Mesothelial cell of epicardium (in vitro differentiated cells): ENCODE measurements at places on chromosomes 1 and 21.

- DNase-seq = no peak
Measured at GRCh38 chr1:116097626-116098025, 13.6 kb upstream of the MAB21L3 start.

- no peak for DNase-seq
Measured at GRCh38 chr1:184801503-184801902, 46.8 kb upstream of the EDEM3 start.

DNA sequence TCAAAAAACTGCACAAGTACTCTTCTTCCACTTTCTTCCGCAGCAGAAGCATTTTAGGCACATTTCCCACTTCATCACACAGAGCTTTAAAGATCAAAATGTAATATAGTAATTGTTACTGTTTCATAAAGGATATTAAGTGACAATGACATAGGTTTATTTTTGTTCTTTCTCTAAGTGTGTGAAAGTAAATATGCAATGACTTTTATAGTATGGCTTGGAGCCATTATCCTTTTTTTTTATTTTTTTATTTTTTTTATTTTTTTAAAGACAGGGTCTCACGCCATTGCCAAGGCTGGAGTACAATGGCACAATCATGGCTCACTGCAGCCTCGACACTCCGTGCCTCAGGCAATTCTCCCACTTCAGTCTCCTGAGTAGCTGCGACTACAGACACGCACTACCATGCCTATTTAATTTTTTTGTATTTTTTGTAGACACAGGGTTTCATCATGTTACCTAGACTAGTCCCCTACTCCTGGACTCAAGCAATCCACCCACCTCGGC is 7.0 kb downstream of the TRIM33 start:
- no peak for DNase-seq

- no peak for DNase-seq
Measured at GRCh38 chr21:30813174-30813573, at the start of gene KRTAP8-1. TSS of gene KRTAP8-1 (minus strand) at chr21:30813274. CDS start at chr21:30813220, 54 bp downstream.

GRCh38 chr21:19523746-19524145 is 1120.2 kb upstream of the TMPRSS15 start:
- DNase-seq = no peak

GRCh38 chr21:36384885-36385232 is 333 bp upstream of the CHAF1B start:
- DNase-seq = no peak

- DNase-seq = no peak
Measured at GRCh38 chr1:165408518-165408917, 36.4 kb downstream of the RXRG start.
